ENCODE measurements at places on chromosomes 1 and 21.

GRCh38 chr1:211825980-211826379 is 4.6 kb downstream of the LPGAT1 start:
- DNase-seq: no peak

- peak; percentile 21 for DNase-seq
Observed at GRCh38 chr21:17793246-17794123, 25.7 kb downstream of the C21orf91 start.

DNA sequence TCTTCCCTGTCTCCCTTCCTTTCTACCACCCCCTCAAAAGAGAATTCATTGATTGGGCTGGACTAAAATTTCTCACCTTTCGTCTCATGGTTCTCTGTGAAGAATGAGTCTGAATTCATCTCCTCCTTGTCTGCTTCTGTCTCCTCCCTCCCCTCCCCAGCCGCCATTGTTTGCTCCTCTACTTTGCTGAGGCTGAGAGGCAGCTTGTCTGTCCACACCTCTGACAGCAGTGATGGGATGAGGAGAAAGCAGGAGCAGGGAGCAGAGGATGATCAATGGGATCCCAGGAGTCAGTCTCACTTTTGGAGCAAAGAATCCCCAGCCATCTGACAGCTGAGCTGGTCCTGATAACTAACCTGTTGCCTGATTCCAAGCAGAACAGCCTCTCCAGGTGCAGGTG is 2.5 kb downstream of the ILDR2 start:
- no peak for DNase-seq

- no peak for DNase-seq
Observed at GRCh38 chr1:3456964-3457909, 2.8 kb downstream of the ARHGEF16 start.

GRCh38 chr1:223114871-223115270 is 28.2 kb downstream of the TLR5 start:
- DNase-seq: peak; percentile 62

- DNase-seq: no peak
Observed at GRCh38 chr1:211939876-211940468, 95.4 kb downstream of the INTS7 start.

DNA sequence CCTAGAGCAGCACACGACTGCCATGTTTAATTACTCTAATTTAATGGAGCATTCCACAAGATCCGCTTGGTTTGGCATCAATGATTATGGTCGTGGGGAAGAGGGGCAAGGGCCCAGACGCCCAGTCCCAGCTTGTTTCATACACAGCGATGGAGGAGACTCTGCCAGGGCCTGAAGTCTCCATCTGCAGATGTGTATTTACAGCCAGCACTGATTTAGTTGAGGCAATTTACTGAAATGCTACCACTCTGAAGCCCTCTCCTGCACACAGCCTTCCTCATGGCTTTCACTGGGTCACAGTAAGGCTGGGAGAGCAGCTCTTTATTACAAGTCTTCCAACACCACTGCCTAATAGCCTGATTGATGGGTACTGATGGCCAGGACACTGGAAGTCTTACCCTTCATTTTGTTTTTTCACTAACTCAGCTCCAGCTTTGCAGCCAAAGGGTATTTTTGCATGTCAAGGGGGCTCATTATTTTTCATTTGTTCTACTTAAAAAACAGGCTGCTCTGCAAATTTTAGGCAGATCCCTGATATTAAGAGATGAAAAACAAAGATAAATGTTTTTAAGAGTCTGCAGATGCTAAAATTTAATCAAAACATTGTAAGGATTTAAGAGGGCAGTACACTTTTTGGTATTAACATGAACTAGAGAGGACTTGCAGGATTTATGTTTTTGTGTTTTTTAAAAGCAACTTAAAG is 236.3 kb downstream of the SIPA1L2 start:
- DNase-seq: no peak

- no peak for DNase-seq
Observed at GRCh38 chr1:162013289-162013688, 10.4 kb downstream of the OLFML2B start.

DNA sequence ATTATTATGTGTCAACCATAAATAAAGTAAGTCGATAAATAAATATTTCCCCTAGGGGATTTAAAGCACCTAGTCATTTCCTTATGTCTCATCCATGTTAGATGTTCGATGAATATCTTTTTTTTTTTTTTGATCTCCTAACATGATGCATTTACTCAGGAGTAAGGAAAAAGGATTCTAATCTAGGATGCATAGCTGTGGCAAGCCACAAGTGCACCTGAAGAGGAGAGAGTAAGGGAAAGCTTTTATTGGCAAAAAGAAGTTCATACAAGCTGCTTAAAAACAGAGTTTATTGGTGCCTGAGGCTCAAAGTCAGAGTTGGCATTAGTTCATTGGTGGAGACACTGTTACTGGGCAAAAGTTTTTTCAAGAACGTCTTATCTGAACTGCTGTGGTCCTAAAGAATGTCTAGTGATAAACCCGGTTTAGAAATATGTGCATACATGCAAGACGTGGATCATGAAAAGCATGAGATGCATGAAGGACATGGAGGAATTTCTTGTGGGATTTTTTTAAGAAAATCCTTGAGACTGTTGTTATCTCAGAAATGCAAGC is 51.7 kb downstream of the SWT1 start:
- no peak for DNase-seq

- DNase-seq: no peak
Observed at GRCh38 chr1:208533746-208534598, 289.8 kb upstream of the PLXNA2 start.

DNA sequence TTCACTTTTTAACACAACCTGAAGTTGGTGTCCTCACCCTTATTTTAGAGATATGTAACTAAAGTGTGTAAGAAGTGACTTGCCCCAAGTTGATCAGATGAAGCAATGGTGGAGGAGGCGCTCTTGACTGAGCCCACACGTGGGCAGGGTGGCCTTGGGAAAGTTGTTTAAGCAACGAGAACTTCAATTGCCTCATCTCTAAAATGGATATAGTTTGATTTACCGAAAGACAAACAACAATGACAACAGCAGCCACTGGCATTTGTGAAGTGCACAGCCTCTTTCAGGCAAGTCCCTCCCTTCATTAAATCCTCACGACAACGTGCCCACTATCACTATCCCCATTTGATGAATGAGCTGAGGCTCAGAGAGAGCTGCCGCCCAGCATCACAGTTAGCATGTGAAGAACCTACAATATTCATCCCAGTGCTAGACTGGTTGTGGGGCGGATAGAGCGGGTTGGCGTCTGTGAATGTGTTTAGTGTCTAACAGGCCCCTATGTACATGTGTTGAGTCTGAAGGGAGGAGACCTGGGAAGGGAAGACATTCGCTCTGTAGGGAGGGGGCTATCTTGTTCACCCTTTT is 3.0 kb downstream of the IL22RA1 start:
- no peak for DNase-seq

DNA sequence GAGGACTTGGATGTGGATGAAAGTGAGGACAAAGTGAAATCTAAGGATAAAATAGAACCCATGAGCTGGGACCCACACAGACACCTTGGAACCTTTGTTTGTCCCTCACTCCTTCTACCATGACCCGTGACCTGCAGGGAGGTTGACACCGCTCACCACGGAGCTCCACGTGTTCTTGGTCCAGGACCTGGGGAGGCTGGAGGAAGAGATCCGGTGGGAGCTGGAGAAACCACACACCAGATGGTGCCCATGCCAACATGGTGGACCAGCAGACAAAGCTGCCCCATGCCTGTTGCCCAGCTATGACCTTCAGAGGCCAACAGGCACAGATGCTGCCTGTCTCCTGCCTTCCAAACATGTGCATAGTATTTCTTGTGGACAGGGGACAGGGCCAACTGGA is 721.9 kb downstream of the PTPRU start:
- no peak for DNase-seq

DNA sequence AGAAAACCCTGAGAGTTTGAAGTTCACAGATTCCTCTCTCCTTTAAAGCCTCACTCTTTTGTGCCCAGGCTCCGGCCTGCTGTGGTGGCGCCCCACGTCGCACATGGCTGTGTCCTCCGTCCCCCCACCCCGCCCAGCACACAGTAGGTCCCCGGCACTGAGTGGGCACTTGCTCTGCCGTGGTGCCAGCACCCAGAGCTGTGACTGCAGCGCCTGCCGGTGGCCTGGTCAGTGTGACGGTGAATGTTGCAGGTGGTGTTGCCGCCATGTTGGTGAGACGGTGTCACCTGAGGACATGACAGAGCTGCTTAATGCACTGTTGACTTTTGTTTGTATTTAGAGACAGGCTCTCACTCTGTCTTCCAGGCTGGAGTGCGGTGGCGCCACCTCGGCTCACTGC is 3.4 kb downstream of the ATAD3C start:
- DNase-seq: no peak

- DNase-seq: no peak
Observed at GRCh38 chr1:93648656-93649055, 33.0 kb downstream of the BCAR3 start.

DNA sequence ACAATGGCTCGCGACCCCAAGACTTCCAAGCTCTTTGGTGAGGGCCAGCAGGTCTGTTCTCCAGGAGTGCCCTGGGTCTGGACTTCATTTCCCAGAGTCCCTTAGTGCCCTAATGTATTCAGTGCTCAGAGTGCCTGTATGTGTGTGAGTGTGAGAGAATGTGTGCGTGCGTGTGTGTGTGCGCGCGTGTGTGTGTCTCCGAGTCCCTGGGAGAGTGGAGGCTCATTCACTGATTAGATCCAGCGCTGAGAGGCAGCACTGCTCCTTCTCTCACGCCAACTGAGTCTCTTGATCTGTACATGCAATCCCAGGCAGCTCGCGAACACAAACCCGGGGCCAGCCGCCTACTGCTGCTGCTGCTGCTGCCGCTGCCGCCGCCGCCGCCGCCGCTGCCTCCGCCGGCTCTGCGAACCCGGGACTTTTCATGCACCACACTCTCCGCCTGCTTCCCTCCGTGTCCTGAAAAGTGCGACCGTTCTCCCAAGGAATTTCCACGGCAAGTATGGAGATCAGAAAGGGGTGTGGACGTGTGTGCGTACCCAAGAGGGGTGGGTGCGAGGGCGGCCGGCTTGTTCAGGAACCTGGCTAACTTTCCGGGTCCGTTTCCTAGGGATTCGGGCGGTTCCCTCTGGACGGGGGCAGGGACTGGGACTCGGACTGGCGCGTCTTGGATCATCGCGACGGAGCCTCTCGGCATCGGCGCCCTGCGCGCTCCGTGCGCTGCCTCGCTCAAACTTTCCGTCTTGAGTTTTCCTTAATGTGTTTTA is at the start of gene RNF220:
TSS of gene RNF220 (plus strand) at position 225 of the 767 bp plus-strand sequence.
- DNase-seq: peak; percentile 83

DNA sequence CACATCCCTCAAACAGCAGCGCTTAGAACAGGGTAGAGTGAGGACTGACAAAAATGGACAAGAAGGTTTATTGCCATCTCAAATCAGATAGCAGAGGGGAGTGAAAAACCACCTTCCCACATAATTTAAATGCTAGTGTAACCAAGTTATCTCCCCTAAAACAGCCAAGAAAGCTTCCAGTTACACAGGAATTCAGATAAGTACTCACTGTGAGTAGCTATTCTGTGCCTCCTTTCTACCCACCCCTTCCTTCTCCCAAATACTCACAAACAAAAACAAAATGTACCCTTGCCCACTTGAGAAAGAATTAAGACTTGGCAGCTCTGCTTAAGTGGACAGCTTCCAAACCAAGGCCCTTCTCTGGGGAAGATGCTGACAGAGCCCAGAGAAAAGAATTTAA is 9.1 kb downstream of the OTUD7B start:
- DNase-seq: no peak

DNA sequence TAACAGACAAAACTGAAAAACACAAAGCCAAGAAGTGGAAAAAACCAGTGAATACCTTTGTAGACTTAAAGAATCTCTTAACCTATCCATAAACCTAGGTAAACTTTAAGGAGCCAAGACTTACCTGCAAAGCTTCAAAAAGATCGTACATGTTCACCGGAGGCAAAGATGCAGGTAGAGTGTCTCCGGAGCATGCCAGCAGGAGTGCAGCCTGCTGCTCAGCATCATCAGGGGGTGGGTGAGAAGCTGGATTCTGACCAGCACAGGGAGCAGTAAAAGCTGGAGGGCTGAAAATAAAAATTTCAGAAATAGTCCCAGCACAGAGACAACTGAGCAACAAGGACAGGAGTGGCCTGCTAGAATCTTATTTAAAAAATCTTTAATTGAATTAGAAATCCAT is 18.1 kb downstream of the TADA1 start:
- DNase-seq: no peak

DNA sequence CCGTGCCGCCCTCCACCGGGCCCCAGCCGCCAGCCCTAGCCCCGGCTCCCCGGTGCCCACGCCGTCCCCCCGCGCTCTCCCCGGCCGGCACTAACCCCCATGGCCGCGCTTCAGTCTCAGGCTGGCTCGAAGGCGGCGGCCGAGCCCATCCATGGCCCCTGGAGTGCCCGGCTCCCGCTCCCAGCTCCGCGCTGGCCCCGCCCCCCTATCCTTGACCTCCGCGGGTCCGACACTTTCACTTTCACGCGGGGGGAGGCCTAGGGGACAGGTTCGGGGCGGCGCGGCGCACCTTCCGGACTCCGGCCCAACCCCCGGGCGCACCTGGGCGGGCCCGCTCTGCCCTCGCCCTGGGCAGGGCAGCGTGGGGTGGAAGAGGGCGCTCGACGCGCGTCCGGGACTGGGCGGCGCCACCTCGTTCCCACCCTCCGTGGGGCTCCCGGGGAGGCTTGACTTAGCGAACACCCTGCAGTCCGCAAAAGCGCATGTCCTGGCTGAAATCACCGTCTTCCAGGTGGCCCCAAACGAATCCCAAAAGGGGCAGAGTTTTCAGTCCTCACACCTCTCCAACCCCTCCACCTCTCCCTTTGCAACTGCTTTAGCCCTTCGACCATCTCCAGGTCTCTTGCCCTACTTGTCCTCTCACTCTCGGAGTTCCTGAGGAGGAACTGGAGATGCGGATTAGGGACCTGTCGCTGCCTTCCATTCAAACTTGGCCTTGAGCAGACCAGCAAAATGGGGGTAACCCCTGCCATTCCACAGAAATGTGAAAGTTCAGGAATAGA is 3.9 kb upstream of the DENND2D start:
- DNase-seq: no peak

DNA sequence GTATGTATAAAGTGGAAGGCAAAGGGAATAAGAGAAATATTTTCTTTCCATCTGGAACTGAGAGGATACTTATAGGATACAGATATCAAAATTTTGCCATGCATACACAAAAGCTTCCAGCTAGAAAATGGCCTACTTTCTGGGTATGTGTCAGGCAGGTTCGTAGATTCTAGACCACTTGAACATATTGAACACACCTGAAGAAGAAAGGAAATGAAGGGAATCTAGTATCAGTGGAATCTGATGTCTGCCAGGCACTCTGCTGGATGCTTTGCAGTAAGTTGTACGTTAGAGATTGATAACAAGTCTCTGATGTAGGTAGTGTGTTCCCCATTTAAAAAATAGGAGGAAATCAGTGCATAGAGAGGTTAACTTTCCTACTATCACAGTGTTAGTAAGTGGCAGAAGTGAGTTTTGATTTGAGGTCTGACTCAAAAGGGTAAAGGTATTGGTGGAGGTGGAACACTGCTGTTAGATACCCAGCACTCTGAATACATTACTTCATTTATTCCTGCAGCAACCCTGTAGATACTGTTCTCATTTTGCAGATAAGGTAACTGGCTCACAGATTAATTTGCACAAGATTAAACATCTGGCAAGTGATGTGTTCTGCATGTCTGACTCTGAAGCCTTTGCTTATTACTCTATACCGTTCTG is 3.0 kb downstream of the CAMSAP2 start:
- peak; percentile 7 for DNase-seq

- no peak for DNase-seq
Observed at GRCh38 chr1:104380003-104380402, 630.3 kb downstream of the AMY1C start.

GRCh38 chr1:208654241-208654640 is 410.1 kb upstream of the PLXNA2 start:
- peak; percentile 66 for DNase-seq

GRCh38 chr1:84164567-84165021 is 20.5 kb downstream of the PRKACB start:
- no peak for DNase-seq
